Stimulated activated CD4-positive, alpha-beta T cell treated with anti-CD3 and anti-CD28 coated beads, Interleukin-4, amount 100 ng/mL, for 1 hour (primary cell): ENCODE measurements at places on chromosomes 5 and 9.

DNA sequence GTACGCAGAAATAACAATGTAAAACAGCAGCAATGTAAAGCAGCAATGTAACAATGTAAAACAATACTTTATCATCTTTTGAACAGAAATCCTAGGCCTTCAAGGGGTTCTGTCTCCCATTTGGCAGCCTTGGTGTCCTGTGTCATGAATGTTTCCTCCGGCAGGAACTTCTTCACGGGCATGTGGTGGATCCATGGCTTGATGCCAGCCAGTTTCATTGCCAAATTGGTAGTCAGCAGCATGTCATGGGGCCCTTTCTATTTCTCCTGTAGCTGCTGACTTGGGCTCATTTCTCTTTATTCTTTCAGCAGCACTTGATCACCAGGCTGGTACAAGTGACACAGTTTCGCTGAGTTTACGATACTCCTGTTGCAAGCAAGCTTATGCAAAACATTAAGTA lies 275.3 kb downstream of the HTR1A start:
- no peak for DNase-seq

GRCh38 chr9:105069696-105070095 lies 141.7 kb upstream of the ABCA1 start:
- no peak for DNase-seq

GRCh38 chr5:66197764-66198405 lies 53.8 kb downstream of the SREK1 start:
- DNase-seq, result no peak

- DNase-seq, result no peak
These were observed 11.9 kb downstream of the UNC5A start for GRCh38 chr5:176822041-176822792.

DNA sequence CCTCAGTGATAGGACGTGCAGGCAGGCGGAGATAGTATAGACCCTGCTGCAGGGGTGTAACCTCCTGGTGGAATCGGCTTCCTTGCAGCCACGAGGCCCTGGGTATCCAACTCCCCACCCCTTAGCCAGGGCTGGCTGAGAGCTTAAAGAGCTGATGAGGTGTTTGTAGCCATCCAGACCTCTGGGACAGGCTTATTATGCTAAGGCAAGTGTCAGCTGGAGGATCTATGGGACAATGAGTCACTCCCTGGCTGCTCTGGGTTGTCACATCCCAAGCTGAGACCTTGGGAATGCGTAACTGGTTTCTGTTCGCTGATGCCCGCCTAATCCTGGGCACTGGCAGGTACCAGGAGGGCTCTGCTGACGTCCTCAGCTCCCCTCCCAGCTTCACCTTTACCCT lies 38.9 kb downstream of the DAB2IP start:
- DNase-seq, result no peak

- no peak for DNase-seq
These were observed 52.9 kb downstream of the PAM start for GRCh38 chr5:102807878-102808502.

- no peak for DNase-seq
These were observed 18.5 kb downstream of the ARHGEF28 start for GRCh38 chr5:73644385-73644963.

GRCh38 chr5:155085282-155085989 lies 71.9 kb downstream of the KIF4B start:
- DNase-seq, result no peak

DNA sequence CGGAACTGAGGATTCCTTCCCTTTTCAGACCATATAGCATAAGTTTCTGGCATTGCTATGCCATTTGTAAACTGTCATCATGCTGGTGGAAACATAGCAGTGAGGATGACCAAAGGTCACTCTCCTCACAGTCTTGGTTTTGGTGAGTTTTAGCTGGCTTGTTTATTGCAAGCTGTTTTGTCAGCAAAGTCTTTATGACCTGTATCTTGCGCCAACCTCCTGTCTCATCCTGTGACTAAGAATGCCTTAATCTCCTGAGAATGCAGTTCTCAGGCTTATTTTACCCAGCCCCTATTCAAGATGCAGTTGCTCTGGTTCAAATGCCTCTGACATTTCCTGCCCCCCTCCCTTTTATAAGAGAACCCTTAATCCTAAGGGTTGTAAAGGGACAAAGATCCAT lies 26.7 kb upstream of the GRIA1 start:
- DNase-seq, result no peak

GRCh38 chr9:129174102-129174723 lies 3.8 kb downstream of the IER5L start:
- DNase-seq, result peak; percentile 80

DNA sequence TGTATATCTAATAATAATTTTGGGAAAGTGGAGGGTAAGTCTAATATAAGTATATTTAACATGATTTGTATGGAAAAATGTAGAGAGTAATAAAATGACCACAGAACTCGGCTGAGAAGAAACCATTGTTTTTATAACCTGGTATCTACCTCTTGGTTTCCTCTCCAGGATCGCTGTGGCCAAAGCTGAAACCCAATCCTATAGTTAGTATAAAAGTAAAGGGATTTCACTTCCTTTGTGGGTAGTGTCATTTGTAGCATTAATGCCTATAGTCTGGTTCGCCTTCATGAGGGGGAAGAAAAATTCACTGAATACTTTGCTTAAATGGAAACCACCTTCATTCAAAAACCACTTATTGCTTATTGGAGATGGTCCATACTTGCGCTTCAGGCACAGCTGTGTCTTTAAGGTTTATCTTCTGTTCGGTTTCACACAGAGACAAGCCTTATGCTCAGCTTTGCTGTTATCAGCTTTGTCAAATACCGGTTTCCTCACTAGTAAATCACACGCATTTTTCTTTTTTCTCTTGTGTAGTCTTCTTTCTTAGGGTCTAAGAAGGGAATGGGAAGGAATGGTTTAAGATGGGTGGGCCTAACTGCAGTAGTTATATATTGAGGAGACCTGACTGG lies 12.1 kb downstream of the PIK3R1 start:
- no peak for DNase-seq

- no peak for DNase-seq
These were observed 106.1 kb downstream of the UBAP2 start for GRCh38 chr9:33942471-33943083.

GRCh38 chr5:38621840-38622437 lies 65.5 kb upstream of the LIFR start:
- no peak for DNase-seq

GRCh38 chr9:20865347-20865746 lies 166.1 kb downstream of the HACD4 start:
- DNase-seq, result no peak

DNA sequence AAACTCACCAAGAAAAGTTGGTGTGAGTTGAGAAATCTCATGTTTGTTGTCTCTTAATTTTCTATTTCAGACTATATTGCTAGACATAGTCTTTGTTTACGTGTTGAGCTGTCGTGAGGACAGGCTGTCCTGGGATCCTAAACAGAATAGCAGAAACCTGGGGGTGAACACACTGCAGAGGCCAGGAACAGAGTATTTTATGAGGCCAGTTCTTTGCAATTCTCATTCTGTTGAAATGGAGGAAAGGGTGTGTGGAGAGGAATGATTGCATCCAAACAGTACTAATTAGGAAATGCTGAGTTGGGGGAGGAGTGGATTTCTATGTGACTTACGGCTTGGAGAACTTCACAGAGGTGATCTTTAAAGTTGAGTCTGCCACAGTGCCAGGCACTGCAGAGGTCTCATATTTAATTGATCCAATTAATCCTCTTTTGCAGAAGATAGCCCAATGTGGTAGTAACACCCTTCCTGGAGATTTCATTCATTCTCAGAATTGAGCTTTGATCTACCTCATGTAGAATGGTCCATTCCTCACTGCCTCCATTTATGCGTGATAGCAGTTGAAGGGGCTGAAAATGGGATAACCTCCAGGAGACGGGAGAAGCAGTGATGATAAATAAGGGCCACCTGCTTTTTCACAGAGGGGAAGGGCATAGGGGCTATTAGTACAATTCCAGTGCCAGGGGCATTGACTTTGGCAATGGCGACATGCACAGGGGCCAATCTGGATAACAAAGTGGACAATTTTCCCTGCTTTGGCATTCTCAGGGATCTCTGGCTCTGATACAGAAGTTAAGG lies 84.7 kb upstream of the TNFAIP8 start:
- no peak for DNase-seq

DNA sequence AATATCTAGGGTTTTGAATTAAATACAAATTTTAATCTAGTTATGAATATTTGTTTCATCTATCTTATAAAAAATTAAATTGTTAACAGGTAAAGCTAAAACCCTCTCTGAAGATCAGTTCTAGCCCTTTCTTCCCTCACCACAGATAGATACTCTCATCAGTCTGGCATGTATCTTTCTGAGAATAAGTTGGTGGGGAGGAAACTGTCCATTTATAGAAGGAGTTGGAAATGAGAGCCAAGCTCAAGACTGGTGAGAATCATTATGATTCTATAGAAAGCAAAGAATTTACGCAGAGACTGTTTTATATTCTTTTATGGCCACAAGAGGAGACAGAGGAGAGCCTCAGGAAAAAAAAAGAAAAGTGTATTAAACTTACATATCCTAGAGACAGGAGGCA lies 59.0 kb downstream of the STARD4 start:
- DNase-seq, result no peak

DNA sequence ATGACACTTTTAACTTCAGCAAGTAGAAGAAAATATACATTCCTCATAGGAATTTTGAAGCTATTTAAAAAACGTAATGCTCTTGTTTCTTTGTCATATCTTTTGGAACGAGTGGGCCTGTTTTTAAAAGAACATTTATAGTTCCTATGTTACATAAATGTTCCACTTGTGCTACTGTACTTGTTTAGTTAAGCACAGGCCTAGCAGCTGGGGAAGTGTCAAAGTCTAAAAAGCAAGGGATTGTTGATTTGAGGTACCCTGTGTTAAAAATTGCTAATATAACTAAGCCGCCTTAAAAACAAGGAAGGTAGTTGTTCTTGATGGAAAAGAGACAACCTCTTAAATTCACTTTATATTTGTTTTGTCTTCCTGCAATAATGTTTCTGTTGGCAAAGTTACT lies 27.2 kb upstream of the ELL2 start:
- DNase-seq, result no peak

- no peak for DNase-seq
These were observed 9.5 kb downstream of the CAVIN4 start for GRCh38 chr9:100587375-100587774.

DNA sequence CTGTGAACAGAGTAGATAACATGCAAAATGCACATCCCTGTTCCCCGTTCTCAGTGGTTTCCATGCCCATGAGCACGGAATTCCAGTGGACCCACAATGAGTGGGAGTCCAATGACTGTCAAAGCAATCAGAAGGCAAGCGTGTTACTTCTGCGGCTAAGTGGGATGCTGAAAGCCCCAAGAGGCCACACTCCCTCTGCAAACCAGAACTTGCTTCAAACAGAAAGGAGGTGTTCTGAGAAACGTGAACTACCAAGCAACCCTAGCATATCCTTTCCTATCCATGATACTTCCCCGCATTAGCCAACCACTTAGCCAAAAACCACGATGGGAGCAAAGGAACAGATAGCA lies 21.7 kb upstream of the MVB12B start:
- no peak for DNase-seq

GRCh38 chr5:124889486-124889825 lies 143.0 kb upstream of the ZNF608 start:
- no peak for DNase-seq

DNA sequence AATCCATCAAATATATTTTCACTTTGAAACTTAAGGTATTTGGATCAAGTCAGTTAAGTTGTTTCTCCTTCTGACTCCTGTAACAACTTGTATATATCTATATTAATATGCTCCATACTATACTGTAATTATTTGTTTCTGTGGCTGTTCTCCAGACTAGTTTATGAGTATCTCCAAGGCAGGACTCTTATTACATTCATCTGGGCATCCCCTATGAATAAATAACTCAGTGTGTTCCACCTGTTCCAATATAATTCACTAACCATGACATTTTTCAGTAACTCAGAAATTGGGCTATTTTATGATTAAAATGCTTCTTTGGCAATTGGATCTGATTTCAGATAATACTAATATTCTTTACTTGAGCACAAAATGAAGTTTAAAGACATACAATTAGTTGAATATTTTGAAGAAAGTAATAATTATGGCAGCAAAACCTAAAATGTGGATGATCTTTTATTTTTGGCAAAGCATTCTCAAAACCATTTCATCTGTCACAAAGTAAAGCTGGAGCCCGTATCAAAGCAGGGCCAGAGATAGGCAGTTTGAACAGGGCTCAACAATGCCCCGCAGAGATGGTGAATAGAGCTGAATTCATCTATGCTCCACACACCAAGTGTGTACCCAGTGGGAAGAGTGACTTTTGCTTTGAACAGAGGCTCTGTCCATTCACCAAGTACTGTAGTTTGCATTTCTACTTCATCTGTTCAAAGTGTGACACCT lies 314.3 kb downstream of the PDE4D start:
- no peak for DNase-seq

- DNase-seq, result peak; percentile 55
These were observed 1.1 kb downstream of the HNRNPA0 start for GRCh38 chr5:137752905-137753690.

- no peak for DNase-seq
These were observed 19.1 kb downstream of the TRIM14 start for GRCh38 chr9:98099898-98100297.

DNA sequence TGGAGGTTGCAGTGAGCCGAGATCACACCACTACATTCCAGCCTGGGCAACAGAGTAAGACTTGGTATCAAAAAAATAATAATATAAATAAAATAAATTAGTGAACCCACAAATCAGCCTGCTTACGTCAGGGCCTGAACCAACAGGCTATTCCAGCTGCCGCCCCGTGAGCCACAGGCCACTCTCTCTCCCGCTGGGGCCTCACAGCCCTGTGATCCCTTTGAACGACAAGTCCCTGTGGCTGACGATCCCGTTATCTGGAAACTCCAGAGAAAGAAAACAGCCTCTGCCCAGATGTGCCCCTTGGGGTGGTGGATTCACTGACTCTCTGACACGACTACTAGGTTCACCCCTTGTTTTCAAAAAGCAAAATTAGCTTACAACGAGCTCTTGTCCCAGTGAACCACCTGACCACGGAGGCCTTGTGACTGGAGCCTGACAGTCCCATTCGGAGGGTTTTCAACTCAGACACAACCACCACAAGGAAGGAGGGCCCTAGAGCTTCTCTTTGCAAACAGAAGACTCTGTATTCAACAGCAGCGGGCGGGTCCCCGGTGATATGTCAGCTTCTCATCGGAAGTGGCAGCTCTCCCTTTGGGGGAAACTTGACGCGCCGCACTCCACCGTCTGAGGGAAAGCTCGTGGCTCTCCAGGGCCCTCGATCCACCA lies 4.4 kb upstream of the DIPK1B start:
- no peak for DNase-seq

DNA sequence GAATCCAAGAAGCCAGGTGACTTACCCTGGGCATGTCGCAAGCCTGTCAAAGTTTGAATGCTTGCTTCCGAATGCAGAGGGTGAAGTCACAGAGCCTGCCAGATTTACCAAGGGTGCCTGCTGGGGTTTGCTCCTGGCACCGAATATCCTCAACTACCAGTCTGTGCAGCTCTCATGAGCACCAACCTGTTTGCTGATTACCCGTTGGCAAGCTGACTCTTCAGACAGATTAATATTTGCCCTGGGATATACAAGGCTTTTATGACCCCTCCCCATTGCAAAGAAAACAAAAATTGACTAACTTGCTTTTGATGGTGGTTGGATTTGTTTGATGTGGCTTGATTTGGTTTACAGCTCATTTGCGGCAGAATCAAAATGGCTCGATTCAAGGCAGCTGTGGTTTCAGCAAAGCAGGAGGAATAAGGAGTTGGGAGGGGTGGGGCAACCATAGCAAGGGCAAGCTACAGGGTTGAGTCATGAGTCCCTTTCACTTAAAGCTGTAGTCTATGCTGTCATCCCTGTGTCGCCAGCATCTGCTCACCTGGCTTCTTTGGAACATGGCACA lies 82.3 kb upstream of the AGXT2 start:
- DNase-seq, result peak; percentile 30
